Stimulated activated CD4-positive, alpha-beta T cell treated with anti-CD3 and anti-CD28 coated beads, Interleukin-12 subunit alpha, Interleukin-12 subunit beta, amount 100 ng/mL, for 4 hours (primary cell): ENCODE measurements at places on chromosomes 7 and 10.

GRCh38 chr10:75011221-75011620 lies 100.2 kb upstream of the SAMD8 start:
- DNase-seq: no peak

GRCh38 chr10:63865210-63865609 lies 344.0 kb downstream of the REEP3 start:
- DNase-seq: no peak

DNA sequence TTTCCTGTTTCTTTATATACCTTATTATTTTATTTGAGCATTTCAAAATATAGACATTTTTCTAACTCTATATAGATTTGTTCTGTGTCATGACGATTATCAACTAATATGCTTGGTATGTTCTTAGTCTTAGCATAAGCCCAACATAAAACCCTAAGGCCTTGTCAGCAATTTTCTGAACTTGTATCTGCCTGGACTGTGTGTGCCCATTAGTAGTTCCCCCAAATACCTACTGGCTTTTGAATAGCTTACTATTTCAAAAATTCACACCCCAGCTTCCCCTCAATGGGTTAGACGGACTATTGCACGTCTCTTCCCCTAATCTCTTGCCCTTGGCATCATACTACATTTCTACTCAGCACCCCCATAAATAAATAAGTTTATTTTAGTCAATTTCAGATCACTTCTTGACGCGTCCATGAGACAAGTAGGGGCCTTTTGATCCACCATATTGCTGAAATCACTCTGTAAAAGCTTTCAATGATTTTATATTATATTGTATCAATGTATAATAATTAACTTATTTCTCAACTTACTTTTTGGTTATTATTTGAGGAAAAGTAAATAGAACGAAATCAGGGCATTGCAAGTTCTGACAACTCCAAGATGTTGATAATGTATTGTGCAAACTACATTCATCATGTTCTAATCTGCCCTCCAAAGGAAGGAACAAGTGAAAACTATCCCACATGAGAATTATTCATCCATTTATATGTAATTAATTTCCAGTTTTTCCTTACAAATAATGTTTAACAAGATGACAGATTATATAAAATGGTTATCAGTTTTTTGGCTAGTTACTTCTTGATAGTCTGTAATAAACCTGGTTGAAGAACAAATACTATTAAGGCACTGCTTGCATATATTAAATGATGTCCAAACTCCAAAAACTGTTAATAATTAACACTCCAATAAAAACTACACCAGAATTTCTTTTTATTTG lies 1.1 kb upstream of the AKR1C3 start:
- no peak for DNase-seq

- DNase-seq: no peak
Observed at GRCh38 chr10:70567603-70568002, 34.9 kb downstream of the PRF1 start.

- no peak for DNase-seq
Observed at GRCh38 chr10:94062611-94063010, 68.9 kb downstream of the PLCE1 start.

GRCh38 chr7:30779574-30779973 lies 8.4 kb downstream of the MINDY4 start:
- no peak for DNase-seq

DNA sequence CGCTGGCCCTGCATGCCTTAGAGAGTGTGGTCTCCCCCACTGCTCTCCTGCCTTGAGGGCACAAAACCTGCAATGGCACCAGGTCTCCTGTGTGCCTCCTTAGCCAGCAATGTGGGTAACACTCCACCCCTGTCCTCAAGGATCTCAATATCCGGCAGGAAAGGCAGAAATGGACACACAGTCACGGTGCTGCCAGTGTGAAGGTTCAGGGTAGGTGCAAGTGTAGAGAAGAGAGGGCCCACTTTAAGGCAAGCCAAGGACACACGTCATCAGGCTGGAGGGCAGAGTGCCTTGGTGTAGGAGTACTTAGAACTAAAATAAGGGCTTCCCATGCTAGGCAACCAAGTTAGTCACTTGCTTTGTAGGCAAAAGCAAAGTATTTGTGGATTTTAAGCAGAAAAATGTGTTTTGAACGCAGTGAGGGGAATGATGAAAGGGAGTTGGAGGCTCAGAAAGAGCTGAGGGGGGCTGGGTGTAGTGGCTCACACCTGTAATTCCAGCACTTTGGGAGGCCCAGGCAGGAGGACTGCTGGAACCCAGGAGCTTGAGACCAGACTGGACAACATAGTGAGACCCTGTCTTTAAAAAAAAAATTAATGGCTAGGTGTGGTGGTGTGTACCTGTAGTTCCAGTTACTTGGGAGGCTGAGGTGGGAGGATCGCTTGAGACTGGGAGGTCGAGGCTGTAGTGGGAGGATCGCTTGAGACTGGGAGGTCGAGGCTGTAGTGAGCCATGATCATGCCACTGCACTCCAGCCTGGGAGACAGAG lies 152.8 kb downstream of the ARHGAP21 start:
- DNase-seq: no peak

DNA sequence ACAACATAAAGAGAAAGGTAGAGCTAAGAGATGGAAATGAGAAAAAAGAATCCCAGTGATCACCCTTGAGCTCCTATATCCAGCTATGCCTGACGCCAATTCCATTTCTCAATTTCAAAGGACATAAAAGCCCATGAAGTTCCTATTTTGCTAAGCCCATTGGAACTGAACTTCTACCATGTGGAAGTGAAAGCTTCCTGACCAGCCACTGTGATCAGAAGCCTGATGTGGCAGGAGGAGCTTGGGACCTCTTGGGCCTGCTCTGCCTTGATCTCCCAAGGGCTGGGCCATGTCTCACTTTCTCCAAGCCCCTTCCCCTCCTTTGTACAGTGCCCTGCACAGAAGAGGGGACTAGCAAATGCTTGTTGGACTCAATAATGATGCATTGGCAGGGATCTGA lies 52.7 kb downstream of the PRLHR start:
- DNase-seq: no peak

DNA sequence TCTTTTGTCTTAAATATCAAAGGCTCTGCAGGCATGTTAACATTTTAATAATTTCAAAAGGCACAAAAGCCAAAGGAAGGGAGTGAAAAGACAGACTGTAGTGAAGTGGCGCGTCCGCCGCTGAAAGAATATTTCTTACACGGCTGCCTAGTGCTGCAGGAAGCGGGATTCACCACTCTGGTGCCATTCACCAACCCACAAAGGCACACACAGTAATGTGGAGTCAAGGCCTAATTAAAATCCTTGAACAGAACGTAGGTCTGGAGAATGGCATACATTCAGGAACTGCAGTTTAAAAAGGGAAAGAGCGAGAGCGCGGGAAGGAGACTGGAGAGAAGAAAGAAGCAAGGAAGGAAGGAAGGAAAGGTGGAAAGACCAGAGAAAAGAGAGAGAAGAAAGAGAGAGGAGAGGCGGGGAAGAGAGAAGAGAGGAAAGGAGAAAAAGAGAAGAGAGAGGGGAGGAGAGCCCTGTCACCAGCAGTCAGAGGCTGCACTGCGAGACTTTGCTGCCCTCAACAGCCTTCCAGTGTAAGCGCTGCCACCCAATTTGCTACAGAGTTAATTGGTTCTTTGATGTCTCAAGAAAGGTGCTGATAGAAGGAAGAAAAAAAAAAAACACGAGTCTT lies 554.0 kb downstream of the MDFIC start:
- DNase-seq: no peak

GRCh38 chr7:18965657-18966056 lies 151.8 kb downstream of the TWIST1 start:
- no peak for DNase-seq

DNA sequence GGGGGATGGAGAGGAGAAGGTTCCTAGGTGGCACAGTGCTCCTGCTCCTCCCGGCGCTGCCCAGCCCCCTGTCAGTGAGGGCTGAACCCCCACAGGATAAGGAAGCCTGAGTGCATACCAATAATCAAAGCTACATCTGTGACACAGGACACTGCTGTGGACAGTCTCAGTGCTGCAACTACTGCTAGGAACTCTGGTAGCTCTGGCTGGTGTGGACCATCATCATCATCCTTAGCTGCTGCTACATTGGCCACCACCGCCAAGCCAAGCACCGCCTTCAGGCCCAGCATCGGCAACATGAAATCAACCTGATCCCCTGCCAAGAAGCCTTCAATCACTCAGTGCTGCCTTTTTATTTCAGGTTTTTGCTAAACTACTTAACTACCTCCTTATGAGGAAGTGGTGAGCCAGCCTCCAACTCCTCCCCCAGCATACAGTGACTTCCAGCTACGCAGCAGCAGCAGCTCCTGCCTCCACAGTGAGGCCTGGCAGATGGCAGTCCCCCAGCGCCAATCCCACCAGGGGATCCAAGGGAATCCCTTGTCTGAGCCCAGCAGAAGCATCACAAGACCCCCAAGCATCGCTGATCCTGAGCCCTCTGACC lies 32.1 kb upstream of the SLC26A4 start:
- DNase-seq: no peak

DNA sequence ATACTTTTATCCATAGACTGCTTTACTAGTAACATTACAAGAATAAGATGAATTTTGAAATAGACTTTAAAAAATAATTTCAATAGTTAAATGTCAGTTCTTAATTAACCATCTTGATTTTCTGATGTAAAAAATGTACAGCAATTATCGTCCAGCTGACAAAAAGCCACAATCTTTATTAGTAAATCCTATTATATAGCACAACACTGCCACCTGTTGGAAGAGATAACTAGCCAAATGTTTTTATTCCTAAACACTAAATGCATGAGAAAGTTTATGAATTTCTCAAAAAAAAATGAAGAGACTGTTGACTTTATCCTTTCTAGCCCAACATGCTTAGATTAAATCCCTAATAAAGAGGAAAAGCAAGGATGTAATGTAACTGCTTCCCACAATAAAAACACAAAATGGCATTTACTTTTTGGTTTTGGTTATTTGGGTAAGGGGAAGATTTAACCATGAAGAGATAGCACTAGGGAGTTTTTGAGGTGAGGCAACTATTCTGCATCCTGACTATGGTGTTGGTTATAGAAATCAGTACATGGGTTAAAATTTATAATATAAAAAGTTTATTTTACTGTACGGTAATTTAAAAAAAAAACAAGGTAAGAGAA lies 8.0 kb downstream of the COA1 start:
- no peak for DNase-seq

GRCh38 chr7:44445986-44446671 lies 44.3 kb downstream of the NUDCD3 start:
- DNase-seq: no peak

DNA sequence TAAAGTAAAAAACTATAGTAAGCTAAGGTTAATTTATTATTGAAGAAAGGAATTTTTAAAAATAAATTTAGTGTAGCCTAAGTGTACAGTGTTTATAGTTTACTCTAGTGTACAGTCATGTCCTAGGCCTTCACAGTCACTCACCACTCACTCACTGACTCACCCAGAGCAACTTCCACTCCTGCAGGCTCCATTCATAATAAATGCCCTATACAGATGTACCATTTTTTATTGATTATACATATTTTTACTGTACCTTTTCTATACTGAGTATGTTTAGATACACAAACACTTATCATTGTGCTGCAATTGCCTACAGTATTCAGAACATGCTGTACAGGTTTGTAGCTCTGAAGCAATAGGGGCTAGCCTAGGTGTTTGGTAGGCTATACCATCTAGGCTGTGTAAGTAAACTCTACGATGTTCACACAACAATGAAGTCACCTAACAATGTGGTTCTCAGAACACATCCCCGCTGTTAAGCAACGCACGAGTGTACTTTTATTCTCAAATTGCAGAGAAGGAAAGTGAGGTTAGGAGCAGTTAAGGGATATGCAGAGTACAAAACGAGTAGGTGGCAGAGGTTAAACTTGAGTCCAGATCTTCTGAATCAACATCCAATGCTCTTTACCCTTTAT lies 38.9 kb upstream of the PLCE1 start:
- no peak for DNase-seq

DNA sequence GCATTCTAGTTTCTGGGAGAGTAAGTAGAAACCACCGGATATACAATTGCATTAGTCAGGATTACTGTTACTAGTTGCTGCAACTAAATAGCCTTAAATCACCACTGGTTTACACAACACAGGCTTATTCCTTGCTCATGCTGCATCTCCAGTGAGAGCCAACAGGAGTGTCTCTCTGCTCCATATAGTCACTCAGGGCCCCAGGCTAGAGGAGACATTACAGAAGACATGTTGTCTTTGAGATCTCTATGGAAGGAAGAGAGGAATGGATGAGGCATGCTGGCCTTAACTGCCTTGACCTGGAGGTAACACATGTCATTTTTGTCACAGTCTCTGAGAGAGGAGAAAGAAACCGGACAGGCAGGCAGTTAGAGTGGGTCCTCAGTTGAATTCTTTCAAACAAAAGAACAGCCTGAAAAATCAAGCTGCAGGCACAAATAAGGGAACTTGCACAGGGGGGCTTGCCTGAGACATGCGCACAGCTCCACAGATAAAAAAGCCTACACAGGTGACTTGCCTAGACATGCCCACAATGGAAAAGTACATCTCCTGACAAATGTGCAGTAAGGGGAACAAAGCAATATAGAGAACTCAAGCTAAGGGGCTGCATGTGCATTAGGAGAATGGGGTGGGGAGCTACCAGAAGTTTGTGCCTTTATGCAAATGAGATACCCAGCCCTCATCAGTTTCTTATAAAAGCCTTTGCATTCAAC lies 348.0 kb downstream of the TYW1 start:
- no peak for DNase-seq
